Activated effector memory CD4-positive, alpha-beta T cell treated with anti-CD3 and anti-CD28 coated beads, Interleukin-2, amount 50 U/mL, for 16 hours (primary cell): ENCODE measurements at places on chromosomes 16 and 17.
A peak's percentile ranks its signal among the peaks of the same experiment; 100 is the strongest.

- no peak for DNase-seq
Measured at GRCh38 chr17:66737524-66737923, 97.4 kb upstream of the CACNG5 start.

DNA sequence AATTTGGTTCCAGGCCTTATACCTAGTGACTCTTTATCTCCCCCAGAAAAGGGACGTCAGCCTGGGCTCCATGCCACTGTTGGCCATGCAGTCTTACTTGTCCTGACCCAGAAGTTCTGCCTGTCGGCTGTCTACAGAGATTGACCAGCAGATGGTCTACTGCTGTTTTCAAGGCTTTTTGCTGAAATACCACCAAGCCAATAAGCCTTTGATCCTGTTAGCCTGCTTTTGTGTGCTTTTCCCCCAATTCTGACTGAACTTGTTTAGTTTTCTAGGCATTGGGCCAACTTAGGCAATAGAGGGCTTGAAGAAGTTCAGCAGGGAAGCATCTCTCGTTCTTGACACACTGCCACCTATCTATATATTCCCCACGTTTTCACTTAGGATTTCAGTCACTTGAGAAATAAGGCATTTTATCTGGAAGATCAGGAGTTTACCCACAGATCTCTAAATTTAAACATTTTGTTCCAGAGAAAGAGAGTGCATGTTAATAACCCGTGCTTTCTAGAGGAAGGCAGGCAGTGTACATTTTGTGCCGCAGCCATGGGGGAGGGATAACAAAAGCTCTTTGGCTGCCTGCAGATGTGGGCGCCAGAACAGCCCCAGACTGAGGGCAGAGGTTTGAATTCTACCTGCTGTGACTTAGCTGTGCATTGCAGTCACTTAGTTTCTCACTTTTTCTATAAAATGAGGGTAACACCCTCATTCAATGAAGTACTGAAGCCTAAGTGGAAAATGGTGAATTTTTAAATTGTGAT lies 12.3 kb upstream of the CARMIL2 start:
- no peak for DNase-seq

DNA sequence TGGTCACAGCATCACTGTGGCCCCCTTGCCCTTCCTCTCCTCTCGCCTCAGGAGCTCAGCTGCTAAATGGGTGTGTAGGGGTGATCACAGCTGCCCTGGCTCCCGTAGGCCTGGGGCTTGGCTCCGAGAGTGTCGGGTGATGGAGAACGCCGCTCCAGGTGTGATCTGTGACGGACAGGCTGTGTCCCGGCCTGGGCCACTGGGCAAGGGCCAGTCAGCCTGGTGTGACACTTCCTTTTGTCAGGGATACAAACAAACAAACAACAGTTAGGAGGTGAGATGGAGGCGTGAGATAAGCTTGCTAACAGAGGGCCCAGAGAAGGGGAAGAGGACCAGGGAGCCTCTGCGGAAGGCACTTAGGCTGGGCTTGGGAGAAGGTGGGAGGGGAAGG lies 2.0 kb downstream of the ADGRG1 start:
- no peak for DNase-seq

- peak; percentile 63 for DNase-seq
Measured at GRCh38 chr17:40110026-40110845, 9.8 kb upstream of the NR1D1 start.

DNA sequence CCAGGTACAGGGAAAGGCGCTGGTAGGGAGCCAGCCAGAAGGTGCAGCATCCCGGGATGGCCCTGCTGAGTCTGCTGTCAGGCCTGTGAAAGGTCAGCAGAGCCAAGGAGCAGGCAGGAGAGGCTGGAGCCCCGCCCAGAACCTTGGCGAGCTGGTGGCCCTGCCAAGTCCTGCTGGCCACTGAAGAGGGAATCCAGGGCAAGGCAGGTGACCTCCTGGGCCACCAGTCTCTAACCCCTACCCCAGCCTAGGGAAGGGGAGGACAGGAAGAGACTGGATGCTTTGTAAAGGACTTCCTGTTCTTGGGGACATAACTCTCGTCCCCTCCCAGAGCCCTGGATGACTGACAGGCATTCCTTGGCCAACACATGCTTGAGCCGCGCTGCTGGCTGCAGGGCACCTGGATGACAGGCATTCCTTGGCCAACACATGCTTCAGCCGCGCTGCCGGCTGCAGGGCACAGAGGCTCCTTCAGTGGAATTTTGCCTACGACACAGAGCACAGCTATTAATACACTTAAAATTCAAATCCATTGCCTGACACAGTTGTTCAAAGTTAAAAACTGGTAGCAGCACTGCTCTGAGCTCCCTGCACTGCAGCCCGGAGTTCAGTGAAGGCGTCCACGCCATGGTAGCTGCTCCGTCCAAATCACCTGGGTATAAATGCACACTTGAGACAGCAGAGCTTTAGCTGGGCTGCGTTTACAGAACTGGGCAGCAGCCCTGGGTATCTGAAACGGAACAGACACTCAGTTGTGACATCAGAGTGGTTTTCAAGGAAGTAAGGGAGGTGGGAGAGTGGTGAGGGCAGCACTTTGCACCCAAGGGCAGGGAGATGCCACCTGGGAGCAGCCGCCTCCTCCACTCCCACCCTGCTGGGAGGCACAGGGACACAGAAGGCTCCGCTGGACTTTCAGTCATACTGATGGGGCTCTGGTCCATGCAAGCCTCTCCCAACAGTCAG lies 2.0 kb upstream of the BRICD5 start:
- no peak for DNase-seq

- no peak for DNase-seq
Measured at GRCh38 chr17:4605826-4606225, 21.5 kb downstream of the SMTNL2 start.

- DNase-seq = no peak
Measured at GRCh38 chr16:30519120-30520049, 7.0 kb downstream of the ZNF768 start.

DNA sequence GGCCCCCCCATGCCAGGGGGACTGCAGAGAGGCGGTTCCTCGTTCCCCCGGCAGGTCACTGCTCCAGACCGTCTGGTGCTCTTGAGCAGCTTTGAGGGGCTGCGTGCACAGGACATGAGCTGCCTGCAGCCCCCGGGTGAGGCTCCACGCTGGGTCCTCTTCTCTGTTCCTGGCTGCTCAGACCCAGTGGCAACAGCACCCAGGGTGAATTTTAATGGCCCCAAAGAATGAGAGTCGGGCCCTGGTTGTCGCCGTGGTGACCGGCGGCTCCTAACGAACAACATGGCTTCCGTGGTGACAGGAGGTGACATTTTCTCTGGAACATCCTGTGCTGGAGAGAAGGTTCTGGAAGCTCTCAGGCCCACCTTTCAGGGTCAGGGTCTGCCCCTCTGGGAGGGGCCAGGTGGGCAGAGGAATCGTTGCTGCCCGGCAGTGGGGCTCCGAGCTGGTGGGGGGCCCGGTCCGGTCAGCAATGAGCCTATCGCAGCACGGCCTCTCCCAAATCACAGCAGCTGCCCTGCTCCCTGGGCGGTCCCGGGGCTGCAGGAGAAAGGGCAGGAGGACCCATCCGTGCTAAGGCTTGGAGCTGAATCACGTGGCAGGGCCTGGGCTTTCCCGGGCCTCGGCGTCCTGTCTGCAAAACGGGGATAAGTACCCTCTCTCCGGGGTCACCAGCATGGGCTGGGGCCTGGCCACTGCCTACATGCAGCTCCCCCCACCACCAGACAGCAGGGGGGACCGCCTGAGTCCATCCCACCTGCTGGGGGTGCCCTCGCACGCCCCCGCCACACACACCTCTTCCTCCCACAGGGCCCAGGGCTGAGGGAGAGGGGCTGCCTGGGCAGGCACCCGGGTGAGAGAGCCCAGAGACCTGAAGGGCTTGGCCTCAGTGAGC lies 3.4 kb upstream of the C1QTNF8 start:
- DNase-seq = no peak

- no peak for DNase-seq
Measured at GRCh38 chr17:78568494-78569115, 8.6 kb downstream of the DNAH17 start.

GRCh38 chr16:31157136-31157535 lies 7.3 kb upstream of the PRSS36 start:
- no peak for DNase-seq

- DNase-seq = no peak
Measured at GRCh38 chr17:61897548-61898180, 30.1 kb downstream of the INTS2 start.

DNA sequence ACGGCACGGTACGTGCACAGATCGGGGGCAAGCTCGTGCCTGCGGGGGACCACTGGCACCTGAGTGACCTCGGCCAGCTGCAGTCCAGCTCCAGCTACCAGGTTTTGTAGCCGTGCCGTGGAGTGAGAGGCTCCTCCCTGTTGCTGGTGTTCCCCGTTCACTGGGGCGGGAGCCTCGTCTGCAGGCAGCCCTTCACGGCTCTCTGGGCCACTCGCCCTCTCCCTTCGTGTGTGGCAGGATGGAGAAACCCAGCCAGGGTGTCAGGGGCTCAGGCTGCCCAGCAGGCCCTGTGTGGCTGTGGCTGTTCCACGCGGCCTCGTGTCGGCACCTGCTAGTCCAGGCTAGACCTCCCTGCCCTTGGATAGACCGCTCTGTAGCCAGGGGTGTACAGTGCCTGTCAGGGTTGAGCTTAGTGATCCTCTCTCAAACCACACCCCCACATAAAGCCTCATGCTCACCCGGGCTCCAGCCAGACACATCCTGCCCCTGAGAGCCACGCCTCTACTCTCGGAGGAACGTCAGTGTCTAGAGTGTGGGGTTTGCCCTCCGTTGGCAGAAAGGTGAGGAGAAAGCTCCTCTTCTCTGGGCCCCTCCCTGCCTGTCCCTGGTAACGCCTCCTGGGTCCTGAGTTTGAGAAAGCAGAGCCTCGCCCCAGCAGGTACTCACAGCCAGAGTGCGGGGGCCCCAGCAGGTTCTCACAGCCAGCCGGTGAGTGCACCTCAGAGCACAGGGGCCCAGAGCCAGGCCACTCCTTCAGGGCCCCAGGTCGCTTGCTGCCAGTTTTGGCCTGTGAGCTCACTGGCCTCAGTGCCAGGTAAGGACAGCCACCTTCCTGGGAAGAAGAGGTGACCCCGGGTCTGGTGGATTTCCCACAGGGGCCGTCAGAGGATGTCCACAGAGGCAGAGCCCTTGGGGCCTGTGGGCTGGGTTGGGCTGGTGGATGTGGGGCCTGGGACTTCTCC lies 27.7 kb downstream of the NME3 start:
- no peak for DNase-seq

DNA sequence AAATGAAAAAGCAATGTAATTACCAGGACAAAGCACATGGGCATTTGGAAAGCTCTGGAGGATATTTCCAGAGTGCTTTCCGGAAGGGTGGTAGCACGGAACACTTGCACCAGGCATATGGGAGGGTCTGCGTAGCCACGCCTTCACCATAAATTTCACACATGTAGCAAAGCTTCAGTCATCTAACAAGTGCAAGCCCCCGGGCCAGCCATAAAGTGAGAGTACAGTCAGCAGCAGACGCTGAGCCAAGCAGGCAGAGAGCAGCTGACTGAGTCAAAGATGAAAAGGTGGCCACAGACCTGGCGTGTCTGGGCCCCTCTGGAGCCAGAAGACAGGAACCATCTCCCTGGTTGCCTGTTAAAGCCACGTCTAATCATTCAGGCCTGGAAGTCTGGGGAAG lies 130.6 kb downstream of the SEC14L1 start:
- DNase-seq = no peak

- no peak for DNase-seq
Measured at GRCh38 chr16:89969741-89970410, 21.3 kb downstream of the DEF8 start.

DNA sequence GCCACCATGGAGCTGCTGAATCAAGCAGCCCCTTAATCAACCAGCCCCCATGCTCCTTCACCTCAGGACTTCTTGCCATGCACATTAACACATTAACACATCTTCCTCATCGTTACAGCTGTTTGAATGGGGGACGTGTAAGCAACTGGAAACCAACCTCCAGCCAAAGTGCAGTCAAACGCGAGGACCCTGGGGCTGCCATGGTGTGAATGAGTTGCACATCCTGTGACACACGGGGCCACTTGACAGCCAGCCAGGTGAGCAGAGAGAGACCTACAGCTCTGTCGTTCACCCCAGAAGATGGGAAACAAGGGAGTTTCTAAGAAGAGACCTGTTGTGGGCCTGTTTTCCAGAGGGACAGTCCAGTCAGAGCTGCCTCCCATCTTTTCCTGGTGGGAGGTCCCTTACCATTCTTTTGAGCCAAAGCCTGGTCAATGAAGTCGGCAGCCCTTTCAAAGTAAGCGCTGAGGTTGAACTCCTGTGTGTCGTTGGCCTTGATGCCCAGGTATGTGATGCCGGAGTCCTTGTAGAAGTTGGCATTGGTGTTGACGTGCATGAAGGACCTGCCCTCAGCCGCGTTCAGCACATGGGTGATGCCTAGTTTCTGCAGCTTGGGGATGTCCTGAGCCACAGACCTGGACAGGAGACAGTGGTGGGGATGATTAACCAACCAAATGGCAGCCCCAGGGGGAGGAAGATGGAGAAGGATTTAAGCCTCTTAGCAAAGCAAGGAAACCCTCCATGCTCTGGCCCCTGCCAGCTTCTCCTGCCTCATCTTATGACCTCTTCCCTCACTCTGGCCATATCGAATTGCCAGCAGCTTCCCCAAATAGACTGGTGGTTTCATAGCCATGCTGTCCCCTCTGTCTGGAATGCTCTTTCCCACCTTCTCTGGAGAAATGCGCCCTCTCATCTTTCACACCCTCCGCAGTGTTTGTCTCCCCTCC lies 4.2 kb downstream of the DUSP3 start:
- no peak for DNase-seq
